ENCODE measurements at places on chromosomes 12 and 14.

GRCh38 chr12:46701356-46701755 is 124.4 kb downstream of the SLC38A4 start:
- no peak for DNase-seq

DNA sequence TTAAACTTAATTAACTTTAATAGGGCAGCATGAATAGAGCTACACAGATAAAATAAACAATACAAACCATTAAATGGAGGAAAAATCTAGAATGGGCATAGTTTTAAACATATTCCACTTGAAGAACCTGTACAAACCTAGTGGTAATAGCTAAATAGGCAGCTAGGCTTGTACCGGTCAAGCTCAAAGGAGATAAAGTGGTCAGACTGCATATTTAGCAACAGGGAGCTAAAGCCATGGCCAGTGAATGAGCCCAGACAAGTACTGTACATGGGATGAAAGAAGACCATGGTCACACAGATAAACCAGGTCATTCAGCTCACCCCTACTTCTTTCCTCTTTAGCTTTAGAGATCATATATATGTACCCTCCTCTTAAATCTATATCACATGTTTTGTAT is 186.6 kb upstream of the KRR1 start:
- no peak for DNase-seq

DNA sequence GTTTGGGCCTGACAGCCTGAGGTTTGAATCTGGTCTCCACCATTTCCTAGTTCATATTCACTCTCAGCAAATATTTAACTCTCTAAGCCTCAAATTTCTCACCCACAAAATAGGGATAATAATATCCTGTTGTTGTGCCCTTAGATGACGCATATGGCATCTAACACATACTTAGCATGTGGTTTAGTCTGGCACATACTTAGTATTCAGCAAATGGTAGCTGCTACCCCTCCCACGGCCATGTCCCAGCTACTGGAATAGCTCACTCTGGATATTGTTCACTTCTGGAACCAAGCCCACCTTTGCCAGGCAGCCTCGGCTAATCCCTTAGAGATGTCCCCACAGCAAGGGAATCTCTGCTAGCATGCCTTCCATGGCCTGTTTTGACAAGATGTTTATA is 53.3 kb downstream of the BICD1 start:
- DNase-seq: peak; percentile 68

GRCh38 chr12:101802486-101802885 is 28.3 kb downstream of the GNPTAB start:
- DNase-seq: no peak

DNA sequence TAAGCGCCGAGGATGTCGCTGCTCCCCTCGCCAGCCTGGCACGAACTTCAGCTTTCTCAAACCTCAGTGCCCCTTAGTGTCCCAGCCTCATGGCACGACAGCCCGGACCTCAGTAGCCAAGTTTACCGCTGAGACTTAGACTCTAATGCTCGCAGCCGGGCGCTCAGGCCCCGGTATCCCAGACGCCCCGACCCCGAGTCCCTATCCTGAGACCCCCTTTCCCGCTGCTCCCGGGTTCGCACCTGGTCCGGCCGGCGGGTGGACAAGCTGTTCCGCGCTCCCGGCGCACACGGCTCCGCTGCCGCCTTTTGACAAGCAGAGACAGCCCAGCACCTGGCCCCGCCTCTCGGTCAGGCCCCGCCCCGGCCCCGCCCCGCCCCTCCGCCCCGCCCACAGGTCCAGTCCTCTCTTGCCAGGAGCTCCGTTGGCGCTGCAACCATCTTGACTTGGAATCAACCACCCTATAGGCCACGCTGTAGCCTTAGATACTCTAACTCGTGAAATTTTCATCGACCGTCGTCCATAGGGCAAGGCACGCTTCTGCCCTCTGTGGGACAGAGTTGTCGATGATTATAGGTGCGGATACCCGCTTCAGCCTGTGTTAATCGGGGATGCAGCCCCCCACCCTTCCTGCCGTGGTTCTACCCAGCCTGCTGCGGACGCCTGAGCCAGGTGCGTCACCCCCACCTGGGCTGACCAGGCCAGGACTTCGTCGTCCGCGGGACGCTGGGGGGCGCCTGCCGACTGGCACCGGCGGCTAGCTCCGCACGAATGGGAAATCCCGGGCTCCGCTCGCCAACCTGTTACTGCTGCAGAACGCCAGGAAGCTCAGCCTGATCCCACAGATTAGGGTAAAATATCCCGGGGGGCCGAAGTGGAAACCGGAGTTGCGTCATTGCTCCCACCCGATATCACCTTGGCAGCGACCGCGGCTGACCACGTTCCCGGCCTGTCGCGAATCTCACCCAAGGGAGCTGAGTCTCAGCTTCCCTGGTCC is at the start of gene VDR:
VDR (minus strand) TSS at position 282 of the 997 bp plus-strand sequence. CDS start 25,881 bp downstream, outside the sequence.
- DNase-seq: peak; percentile 75
